ENCODE measurements at places on chromosomes 7 and 10. TPM values are rescaled to one million over a fixed set of nuclear protein-coding genes. Genes with fewer than 3 reads are reported as not detected.

COX19 gene
- total RNA-seq, result 11.2 TPM

PRXL2A gene
- 33.0 TPM for total RNA-seq

CHAT gene
- total RNA-seq, result not detected

ARMH3 gene
- total RNA-seq, result 10.5 TPM

Data from placental pericyte (primary cell).